ENCODE measurements at places on chromosomes 5 and 9.

- no peak for DNase-seq
Observed at GRCh38 chr5:67014957-67015400, 181.6 kb downstream of the CD180 start.

GRCh38 chr9:110908894-110909293 is 129.4 kb downstream of the LPAR1 start:
- DNase-seq = no peak

- DNase-seq = no peak
Observed at GRCh38 chr9:120242116-120242811, 337.7 kb downstream of the CDK5RAP2 start.

DNA sequence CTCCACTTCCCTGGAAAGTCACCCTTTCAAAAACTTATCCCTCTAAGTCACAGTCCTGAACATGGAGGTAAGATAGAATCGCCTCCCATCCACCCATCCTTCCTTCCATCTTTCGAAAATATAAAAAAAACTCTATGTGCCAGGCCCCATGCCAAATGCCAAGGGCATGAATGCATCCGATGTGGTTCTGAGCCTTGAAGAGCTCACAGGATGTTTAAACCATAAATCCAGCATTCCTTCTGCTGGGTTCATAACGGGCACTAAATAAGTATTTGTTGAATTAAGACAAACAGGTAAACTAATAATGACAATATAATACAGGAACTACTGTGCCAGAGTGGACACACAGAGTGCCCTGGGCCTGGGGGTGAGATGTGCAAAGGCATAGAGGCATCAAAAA is 147.3 kb downstream of the TTLL11 start:
- DNase-seq = no peak

DNA sequence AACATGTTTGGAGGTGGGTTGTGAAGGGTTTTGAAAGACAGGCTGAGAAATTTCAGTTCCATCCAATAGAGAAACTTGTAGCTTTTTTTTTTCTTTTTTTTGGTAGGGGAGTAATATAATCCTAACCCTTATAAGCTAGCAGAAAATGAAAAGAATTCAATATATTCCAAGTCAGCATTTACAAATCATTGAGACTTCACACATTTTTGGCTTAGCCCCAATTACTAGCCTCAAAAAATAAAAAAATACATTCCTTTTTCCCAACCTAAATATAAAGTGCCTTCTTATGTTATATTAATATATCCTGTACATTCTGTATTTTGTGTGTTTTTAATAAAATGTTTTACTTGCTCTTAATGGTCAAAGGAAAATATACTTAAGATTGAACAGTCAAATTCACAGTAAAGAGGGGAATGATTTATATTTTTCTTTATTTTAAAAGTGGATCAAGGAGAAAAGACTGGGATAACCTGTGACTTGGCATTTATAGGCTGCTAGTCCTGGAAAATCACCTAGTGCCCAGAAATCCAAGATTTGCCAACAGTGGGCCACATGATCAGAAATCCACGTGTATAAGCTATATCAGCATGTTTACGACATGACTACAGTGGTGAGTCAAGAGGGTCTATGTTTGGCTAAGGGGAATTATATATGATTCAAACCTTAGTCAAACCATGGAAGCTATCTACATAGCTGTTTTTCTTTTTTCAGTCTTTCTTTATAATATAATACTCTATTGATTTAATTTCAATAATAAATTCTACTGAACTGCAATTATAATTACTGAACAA is 14.5 kb downstream of the HACD4 start:
- no peak for DNase-seq

DNA sequence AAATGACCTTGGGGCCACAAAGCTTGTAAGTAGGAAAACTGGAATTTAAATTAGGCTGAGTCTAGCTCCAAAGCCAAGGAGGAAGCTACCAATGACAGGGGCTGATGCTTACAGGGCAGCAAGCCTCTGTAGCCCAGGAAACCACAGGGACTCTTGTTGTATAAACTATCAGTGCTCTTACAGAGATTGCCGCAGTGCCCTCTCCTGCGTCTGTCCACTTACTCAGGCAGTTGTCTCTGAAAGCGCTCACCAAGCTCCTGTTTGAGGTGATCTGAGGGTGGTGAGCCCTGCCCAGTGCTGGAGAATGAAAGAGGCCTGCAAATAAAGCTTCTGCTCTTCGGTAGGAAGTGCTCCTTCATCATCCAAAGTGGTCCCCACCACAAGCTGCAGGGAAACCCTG is 498.8 kb downstream of the ARHGEF28 start:
- no peak for DNase-seq

GRCh38 chr5:42309865-42310264 is 113.4 kb upstream of the GHR start:
- DNase-seq = no peak

- DNase-seq = no peak
Observed at GRCh38 chr5:57513785-57514184, 31.2 kb upstream of the ACTBL2 start.

DNA sequence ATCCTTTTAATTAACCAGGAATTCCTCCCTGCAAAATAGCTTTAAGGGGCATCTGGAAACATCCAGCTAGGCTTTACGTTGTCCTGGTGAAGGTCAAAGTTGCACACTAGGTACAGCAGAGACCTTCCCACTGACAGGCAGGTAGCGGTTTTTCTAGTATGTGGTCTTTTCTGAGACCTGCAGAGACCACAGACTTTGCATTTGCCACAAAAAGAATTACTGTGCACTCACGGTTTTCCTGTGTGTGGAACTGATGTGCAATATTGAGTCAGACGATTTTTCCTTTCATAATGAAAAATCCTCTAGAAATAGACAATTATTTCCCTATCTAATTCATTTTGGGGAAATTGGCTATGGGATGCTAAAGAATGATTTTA is 417.0 kb upstream of the ADAMTSL1 start:
- no peak for DNase-seq

DNA sequence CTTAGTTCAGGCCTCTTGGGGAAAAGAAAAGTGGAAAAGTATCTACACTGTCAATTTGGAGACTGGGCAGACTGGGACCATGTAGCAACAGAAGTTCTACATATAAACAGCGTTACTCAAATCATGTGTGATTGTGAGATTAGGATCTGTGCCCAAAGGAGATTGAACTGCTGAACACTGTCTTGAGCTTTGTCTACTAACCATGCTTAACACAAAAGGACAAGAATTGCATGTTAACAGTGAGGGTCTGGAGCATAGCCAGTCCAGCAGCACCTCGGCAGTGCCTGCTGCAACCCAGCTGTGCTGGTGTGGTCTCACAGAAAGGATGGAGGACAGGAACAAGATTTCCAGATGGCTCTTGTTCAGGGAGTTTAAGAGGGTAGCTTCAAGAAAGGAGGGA is 5.7 kb downstream of the PAM start:
- no peak for DNase-seq

- DNase-seq = no peak
Observed at GRCh38 chr5:156367597-156367996, 40.6 kb downstream of the SGCD start.

- DNase-seq = no peak
Observed at GRCh38 chr5:53219610-53220009, 110.1 kb upstream of the MOCS2 start.

GRCh38 chr9:8799206-8799605 is 999.6 kb upstream of the DMAC1 start:
- no peak for DNase-seq

DNA sequence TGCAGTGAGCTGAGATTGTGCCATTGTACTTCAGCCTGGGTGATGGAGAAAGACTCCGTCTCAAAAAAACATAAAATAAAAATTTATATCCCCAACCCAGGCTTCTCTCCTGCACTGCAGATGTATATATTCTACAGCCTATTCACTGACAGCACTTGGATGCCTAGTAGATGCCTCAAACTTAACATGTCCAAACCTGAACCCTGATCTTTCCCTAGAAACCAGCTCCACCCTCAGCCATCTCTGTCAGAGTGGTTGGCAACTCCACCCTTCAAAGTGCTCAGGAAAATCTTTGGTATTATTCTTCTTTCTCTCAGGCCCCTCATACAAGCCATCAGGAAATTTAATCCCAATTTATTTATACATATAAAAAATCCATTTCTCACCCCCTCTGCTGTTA is 36.9 kb upstream of the TXN start:
- DNase-seq = no peak

DNA sequence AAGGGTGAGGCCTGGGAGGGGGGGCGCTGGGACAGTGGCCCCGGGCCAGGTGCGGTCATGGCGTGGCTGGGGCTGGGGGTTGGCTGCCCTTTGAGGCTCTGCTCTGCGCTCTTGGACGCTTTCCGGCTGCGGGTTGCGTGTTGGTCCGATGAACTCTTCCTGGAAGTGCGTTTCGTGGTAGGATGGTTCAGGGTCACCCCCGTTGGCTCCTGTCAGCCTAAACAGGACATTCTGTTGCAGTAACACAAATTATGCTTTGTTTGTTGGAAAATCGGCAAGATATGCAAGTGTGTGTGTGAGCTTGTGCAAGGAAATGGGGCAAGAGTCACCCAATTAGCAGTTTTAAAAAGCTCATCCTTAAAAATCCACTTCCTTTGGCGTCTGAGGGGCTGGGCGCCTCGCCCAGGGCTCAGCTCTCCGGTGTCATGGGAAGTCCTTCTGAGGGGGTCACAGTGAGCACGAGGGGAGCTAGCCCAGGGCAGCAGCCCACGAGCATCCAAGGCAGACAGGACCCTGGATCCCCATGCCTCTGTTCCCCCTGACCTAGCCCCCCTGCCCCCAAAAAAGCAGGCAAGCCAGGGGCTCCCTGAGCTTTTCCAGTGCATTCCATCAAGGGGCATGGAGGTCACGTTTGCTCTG is 22.2 kb upstream of the RNU6ATAC start:
- no peak for DNase-seq

DNA sequence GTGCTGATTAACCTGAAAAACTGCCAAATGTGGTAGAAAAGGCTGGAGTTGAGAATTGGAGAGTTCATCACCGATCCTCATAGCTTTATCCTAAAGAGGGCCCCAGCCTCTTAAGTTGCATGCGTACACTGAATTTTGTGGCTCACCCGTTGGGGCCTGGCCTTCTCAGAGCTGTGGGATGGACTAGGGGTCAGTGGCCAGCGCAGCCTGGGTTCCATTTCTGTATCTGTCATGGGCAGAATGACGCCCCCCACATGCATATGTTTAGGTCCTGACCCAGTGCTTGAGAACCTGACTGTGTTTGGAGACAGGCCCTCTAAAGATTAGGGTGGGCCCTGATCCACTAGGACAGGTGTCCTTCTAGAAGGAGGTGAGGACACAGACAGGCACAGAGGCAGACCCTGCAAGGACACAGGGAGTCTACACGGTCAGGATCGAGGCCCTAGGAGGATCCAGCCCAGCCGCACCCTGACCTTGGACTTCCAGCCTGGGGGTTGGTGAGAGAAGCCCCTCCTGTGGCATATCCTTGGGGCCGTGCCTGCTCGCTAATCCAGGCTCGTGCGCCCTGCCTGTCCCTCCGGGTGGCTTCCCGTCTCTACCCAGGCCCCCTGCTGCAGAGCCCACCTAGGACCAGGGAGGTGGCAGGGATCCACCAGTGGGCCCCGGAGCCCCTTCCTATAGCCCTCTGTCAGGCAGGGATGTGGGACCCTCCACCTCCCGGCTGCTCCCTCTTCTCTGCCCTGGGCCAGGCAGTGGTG is 32.2 kb downstream of the NDUFS6 start:
- no peak for DNase-seq

- no peak for DNase-seq
Observed at GRCh38 chr5:157324237-157324636, 58.3 kb downstream of the CYFIP2 start.

GRCh38 chr5:79800979-79801827 is 111.6 kb downstream of the CMYA5 start:
- DNase-seq = no peak

DNA sequence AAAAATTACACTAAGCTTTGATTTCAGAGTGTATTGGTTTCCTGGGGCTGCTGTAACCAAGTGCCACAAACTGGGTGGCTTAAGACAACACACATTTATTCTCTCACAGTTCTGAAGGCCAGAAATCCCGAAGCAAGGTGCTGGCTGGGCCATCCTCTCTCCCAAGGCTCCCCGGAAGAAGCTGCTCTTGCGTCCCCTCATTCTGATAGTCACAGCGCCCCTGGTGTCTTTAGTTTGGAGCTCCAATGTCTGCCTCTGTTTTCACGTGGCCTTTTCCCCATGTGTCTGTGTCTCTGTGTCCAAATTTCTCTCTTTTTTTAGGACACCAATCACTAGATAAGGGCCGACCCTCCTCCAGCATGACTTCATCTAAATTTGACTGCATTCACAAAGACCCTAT is 56.7 kb downstream of the ROPN1L start:
- DNase-seq = no peak

GRCh38 chr5:68778484-68778883 is 315.3 kb upstream of the SLC30A5 start:
- no peak for DNase-seq

- no peak for DNase-seq
Observed at GRCh38 chr9:115650768-115651167, 502.8 kb upstream of the PAPPA start.

GRCh38 chr9:27599102-27599869 is 26.0 kb upstream of the C9orf72 start:
- no peak for DNase-seq

GRCh38 chr5:145027286-145027685 is 807.9 kb downstream of the PRELID2 start:
- no peak for DNase-seq

DNA sequence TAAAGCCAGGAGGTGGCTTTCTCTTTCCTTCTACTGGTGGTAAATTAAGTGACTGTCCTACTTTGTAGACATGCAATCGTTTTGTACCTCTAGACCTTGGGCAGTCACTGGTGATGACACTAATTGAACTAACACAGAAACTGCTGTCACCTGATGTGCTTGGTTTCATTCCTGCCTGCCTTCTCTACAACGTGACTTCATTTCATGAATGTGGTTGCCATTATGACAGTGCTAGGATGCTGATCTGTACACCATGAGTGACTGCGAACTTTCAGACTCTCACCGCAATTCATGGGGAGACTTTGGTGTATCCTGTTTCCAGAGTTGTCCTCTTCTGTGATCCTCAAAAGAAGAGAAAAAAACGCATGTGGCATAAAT is 47.5 kb downstream of the UBE2QL1 start:
- DNase-seq = no peak

GRCh38 chr9:84419031-84419602 is 78.6 kb upstream of the SLC28A3 start:
- DNase-seq = no peak

GRCh38 chr5:169826618-169827017 is 153.7 kb downstream of the INSYN2B start:
- DNase-seq = no peak

GRCh38 chr5:57804007-57804444 is 321.4 kb upstream of the ACTBL2 start:
- DNase-seq = no peak

GRCh38 chr9:129322022-129322621 is 144.1 kb upstream of the IER5L start:
- no peak for DNase-seq

GRCh38 chr5:56288873-56289601 is 55.9 kb upstream of the ANKRD55 start:
- DNase-seq = no peak

DNA sequence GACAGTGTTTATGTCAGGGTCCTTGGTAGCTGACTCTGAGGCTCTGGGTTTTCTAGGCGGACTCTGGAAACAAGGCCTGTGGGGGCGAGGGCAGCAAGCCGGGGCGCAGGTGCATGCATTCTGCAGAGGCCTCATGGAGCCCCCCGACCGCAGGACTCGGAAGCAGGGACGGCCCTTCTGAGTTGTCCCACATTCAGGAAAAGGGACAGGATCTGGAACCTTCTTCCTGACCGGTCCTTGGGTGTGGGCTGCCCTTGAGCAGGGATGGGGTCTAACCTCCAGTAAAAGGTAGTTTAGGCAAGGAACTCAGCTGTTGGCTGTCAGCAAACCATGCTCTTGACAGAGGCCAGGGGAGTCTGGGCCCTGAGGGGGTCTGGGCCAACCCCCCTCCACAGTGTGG is 7.4 kb upstream of the COL5A1 start:
- DNase-seq = no peak

- no peak for DNase-seq
Observed at GRCh38 chr5:54900984-54901725, 84.2 kb downstream of the ESM1 start.

Data from stimulated activated CD8-positive, alpha-beta memory T cell treated with anti-CD3 and anti-CD28 coated beads, Interleukin-7, amount 100 ng/mL, for 4 hours (primary cell).